ENCODE measurements at places on chromosomes 7 and 10.
A peak's percentile ranks its signal among the peaks of the same experiment; 100 is the strongest.

DNA sequence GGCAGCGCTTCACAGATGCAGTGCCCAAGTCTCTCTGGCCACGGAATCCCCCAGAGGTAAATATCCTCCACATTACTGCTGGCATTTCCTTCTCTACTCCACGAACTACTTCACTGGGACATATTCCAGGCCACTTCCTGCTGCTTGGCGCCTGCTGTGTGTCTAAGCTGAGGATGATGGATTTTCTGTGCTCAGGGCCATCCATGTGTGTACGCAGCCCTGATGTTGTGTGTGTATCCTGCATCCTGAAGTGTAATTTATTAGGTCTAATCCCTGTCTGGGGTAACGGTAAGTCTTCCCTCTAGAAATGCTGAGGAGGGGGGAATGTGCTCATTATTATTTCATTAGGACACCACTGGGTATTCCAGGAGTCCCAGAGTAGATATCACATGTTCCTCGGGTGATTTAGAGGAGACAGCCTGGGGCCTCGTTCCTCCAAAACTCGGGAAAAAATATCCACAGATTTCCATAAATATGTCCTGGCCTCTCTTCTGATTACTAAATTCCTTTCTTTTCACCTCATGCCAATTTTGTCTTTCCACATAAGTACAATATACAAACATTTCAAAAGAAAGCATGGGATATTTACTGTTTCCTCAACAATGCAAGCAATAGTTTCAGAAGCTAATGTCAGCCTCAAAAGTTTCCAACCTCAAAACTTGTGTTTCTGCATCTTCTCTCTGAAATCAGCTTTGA is 25.5 kb upstream of the HABP2 start:
- no peak for DNase-seq

DNA sequence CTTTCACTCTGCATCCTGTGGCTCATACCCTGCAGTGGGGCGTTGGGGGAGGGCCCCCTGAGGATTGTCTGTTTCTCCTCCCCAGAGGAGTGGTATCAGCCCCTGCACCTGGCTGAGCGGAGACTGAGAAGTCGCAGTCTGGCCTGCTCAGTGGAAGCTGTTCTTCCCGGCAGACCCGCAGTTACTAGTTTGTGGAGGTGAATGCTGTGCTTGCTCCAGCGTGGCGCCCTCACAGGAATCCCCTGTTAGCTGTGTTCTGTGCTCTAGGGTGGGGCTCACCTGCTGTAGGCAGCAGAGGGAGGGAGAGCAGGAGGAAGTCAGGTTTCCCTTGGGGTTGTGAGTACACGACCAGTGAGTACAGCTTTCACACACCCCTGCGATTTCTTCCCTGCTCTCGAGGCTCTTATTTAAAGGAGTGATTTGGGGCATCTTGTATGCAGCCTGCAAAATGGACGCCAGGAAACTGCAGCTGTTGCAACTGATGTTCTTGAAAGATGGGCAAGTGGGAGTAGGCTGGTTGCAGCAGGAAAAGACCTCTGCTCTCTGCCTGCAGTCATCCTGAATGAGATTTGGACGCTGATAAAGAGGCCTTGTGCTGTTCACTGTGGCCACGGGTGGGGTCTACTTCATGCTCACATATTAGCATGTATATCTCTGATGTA is 66.4 kb downstream of the HK1 start:
- no peak for DNase-seq

- no peak for DNase-seq
These were observed 542.3 kb upstream of the NRP1 start for GRCh38 chr10:33876584-33877400.

DNA sequence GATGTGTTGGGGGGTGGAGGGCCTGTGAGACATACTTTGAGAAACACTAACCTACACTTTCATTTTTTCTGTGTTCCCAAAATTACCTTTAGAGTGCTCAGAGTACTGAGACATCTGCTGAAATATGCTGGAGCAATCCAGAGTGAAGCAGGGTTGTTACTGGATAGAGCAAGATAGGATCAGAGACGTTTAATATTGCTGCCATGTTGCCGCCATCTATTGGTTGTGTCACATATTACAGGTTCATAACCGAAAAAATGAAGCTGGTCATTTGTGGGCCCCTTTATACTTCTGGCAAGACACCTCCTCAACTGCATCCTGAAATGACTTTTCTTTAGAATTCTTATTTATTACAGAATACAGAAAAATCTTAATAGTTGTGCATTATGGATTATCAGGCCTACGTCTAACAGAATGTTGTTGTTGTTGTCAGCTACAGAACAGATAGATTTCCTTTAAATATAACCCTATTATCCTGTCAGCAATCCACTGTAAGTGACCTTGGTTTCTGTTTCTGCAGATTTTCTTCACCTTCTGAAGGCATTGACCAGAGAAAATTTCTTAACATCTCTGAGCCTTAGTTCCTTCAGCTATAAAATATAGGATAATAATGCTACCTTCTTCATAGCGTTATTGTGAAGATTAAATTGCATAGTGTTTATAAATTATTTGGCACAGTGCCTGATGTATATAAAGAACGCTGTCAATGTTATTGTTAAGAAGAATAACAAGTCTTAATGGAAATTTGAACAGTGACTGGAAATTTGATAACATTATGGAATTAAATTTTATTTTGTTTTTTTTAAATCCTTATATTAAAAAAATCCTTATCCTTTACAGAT is 16.2 kb upstream of the DLD start:
- DNase-seq = no peak

DNA sequence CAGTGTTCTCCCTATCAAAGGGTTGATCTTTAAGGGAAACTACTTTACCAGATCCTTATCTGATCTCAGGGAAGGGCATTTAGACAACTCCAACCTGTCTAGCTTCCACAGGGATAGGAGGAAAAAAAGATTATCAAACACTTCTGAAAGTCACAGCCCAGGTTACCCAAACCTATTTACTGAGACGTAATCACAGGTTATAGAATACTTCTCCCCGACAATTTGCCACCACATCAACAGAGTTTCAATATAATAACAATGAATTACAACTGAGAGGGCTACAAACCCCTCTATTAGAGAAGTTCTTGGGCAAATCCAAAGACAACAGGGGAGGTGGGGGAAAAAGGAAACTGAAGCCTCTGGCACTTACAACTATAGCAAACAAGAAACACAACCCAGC is 26.3 kb downstream of the CFAP70 start:
- no peak for DNase-seq

GRCh38 chr7:132059141-132059540 is 502.7 kb upstream of the PODXL start:
- no peak for DNase-seq

DNA sequence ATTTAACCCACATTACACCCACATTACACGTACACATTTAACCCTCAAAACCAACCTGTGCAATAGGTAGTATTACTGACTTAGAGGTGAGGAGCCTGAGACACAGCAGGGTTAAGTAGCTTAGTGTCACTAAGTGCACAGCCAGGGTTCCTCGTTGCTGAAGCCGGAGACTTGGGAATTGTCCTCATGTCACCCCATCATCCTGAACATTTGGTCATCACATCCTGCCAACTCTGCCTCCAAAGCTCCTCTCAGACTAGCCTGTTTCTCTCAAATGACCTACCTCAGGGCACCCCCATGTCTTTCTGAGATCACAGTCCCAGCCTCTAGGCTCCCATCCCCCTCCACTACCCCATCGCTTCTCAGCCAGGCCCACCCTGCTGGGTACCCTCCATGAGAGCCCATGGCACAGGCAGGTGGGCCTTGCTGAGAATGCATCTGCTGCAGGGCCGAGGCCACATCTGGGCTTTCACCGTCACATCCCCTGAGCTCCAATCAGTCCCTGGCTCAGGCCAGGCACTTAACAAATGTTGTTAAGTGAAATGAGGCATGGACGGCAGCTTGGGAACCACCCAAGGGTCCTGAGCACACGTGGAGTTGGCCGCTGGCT is 21.1 kb upstream of the PCBD1 start:
- DNase-seq = no peak

GRCh38 chr7:43105521-43106120 is 6.8 kb upstream of the HECW1 start:
- DNase-seq = no peak

GRCh38 chr7:41685684-41686083 is 17.2 kb downstream of the INHBA start:
- DNase-seq = no peak

- DNase-seq = no peak
These were observed 16.6 kb upstream of the LANCL2 start for GRCh38 chr7:55348502-55348901.

GRCh38 chr7:137741443-137741842 is 105.3 kb downstream of the DGKI start:
- DNase-seq = no peak

- no peak for DNase-seq
These were observed 676.0 kb upstream of the GALNT17 start for GRCh38 chr7:70455925-70456324.

- DNase-seq = no peak
These were observed 280.0 kb downstream of the CACNA2D1 start for GRCh38 chr7:82163586-82163985.

- DNase-seq = no peak
These were observed 30.4 kb downstream of the LRRC4 start for GRCh38 chr7:128000854-128001265.

DNA sequence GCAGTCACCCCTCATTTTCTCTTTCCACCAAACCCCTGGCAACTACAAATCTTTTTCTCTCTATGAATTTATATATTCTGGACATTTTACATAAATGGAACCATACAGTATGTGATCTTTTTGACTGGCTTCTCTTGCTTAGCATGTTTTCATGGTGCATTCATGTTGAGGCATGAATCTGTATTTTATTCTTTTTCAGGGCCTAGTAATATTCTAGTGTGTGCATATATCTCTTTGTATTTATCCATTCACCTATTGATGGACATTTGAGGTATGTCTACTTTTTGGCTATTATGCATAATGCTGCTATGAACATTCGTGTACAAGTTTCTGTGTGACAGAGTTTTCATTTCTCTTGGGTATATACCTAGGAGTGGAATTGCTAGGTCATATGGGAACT is 78.2 kb downstream of the HACD1 start:
- DNase-seq = no peak

- DNase-seq = peak; percentile 20
These were observed 208.3 kb downstream of the CELF2 start for GRCh38 chr10:11225935-11226334.

- no peak for DNase-seq
These were observed 12.1 kb upstream of the SYPL1 start for GRCh38 chr7:106124186-106124585.

GRCh38 chr10:61605221-61605620 is 57.5 kb upstream of the CABCOCO1 start:
- DNase-seq = no peak

DNA sequence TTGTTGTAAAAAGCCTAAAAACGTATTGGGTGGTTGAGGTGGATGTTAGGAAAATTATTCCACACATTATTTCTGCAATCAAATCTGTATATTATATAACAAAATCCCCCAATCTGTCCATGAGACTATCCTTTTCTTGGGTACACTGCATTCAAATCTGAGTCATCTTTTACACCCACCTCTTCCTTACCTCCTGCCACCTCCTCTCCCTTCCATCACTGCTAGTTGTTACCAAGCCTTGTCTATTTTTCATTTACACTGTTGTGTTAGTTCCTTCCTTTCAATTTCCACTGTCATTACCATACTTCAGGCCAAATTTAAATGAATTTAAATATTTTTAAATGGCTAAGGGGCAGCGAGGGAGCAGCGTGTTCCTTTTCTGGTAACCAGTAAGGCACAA is 83.3 kb downstream of the ITGA8 start:
- DNase-seq = no peak

- no peak for DNase-seq
These were observed 32.4 kb downstream of the TRIM8 start for GRCh38 chr10:102676534-102677315.

DNA sequence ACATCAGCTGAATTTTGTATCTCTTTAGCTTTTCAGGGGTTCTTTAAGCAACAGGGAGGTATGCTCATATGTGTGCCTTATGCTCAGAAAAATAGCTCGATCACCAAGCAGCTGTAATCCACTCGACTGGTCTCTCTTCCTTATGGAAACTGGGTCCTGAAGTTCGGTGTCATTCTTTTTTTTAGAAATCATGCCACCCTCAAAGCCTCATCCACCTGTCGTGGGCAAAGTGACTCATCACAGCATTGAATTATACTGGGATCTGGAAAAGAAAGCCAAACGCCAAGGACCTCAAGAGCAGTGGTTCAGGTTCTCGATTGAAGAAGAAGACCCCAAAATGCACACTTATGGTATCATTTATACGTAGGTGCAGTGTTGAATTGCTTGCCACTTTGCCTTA is 83.6 kb downstream of the FANK1 start:
- no peak for DNase-seq

DNA sequence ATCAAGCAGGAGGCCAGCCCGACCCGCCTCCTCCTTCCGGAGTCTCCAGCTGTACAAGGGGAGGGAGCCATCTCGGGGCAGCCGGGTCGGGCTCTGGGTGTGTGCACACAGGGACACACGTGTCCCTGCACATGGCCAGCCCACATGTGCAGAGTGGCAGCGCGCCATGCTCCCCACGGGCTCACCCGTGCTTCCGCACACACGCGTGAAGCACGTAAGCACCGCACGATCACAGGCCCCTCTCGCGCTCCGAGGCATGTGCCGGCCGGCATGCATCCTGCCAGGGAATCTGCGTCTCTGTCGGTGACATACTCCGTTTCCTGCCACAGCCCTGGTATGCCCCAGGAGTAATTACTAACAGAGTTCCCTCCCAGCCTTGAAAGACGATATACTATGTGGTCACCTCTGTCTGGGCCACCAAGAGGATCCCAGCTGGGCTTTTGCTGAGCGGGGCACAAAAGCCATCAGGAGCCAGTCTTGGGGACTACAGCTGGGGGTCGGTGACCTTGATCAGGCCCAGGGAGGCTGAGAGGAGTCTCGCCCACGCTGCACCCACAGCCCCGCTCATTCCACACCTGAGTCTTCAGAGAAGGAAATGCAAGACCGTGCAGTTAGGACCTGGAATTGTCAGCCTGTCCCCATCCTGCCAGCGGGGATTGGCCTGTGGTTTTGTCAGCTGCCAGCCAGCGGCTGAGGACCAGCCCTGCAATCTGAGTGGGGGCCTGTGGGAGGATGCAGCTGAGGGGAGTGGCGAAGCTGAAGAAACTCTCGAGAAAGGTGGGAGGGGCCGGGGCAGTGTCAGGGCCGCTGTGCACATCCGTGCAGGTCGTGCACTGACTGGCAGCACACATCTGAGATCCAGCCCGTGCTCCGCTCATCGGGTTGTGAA is 11.0 kb upstream of the LFNG start:
- DNase-seq = no peak

GRCh38 chr10:61970182-61971002 is 68.9 kb downstream of the ARID5B start:
- DNase-seq = no peak
